T-helper 22 cell (primary cell): ENCODE measurements at places on chromosomes 13 and 19.
A peak's percentile ranks its signal among the peaks of the same experiment; 100 is the strongest.

GRCh38 chr13:114140131-114140905 is 7.9 kb upstream of the RASA3 start:
- no peak for DNase-seq

GRCh38 chr19:47377208-47377701 is 28.1 kb downstream of the DHX34 start:
- DNase-seq, result no peak

- peak; percentile 65 for DNase-seq
Observed at GRCh38 chr13:114132419-114133121, at the start of gene RASA3. Gene RASA3, minus strand, starts transcription at chr13:114132623. Its CDS starts 134 bp downstream, at chr13:114132489.

DNA sequence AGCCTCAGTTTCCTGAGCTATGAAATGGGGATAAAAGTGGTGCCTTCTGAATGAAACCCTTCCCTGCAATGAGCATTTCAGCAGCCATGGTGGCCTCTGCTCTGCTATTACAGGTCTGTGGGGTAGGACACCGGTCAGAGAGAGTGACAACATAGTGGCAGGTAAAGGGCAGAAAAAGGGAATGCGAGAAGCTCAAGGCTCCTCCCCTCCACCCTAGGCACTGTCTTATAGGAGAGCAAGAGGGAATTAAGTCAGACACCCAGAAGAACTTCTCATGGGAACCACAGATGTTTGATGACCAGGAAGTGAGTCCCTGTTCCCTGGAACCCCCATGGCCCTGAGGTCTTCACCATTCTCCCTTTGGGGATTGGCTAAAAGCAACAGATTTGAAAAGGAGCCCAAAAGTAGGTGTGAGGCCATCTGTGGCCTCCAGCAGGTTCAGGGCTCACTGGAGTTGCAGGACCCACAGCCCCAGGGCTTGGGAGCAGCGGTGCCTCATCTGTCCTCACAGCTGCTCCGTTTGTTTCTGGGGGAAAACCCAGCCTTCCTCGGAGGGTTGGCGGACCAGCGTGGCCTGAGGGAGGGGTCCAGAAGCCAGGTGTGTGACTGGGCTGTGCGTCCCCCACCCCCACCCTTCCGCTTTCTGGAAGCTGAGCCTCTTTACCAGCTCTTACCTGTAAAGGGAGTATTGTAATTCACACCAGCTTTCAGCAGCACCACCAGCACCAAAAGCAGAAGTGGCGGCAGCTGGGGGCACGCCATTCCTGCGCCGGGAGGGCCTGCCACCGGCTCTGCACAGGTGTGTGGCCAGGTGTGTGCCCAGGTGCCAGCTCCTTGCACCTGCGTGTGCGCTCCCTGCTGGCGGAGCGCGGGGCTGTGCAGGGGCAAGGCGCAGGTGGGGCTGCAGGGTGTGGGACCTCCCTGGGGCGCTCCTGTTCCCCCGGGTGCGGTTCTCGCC is 19.4 kb downstream of the IQCN start:
- DNase-seq, result no peak

GRCh38 chr19:6239401-6239844 is 40.4 kb downstream of the MLLT1 start:
- no peak for DNase-seq

DNA sequence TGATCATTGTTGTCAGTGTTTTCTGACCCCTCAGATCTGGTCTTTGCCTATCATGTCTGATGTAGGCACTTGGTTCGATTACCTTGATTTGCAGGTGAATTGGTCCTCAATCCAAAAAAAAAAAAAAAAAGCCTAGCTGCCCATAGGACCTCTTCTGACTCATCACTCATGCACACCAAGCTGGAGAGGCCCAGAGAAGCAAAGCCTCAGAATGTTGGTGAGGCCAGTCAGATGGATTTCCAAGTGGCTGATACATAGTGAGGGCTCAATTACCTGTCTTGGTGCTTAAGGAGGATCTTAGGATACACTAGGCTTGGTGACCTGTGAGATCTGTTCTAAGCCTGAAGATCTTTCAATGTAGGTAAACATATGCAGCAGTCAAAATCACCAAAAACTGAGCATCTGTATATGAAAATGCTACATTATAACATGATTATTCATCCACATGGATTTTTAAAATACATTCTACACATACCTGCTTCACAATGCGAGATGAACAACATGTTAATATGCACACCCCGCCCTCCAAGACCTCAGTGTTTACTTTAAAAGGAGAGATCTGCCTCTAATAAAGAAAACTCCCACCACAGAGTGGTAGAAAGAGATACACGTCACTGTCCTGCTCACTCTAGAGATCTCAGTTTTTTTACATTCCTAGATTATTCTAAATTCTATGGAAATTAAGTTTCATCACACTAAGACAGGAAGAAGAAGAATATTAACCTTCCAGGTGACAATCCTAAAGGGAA is 79.9 kb upstream of the RAP2A start:
- DNase-seq, result no peak

DNA sequence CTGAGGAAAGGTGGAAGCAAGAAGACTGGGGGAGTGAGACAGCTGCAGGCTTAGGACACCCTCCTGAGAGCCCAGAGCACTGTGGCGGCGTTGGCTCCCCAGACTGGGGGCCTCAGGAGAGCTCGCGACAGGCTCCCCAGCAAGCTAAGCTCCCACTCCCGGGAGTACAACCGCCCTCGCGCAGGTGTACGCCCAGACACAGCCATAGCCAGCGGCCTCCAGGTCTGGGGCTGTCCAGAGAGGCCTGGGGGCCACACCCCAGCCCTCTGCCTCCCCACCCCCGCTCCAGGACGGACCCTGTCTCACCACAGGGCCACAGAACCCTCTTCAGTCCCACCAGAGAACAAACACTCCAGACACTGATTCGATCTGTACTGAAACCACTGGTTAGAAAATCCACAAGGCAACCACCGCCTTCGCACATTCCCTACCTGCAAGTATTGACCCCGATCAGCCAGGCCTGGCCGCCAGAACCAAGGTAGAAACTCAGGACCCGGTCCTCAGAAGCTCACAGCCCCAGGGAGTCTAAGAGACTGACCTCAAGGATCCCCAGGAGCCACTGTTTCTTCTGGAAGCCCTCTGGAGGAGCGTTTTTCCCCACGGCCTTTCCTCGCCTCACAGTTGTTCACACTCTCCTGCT is 16.3 kb downstream of the ZIC5 start:
- no peak for DNase-seq

DNA sequence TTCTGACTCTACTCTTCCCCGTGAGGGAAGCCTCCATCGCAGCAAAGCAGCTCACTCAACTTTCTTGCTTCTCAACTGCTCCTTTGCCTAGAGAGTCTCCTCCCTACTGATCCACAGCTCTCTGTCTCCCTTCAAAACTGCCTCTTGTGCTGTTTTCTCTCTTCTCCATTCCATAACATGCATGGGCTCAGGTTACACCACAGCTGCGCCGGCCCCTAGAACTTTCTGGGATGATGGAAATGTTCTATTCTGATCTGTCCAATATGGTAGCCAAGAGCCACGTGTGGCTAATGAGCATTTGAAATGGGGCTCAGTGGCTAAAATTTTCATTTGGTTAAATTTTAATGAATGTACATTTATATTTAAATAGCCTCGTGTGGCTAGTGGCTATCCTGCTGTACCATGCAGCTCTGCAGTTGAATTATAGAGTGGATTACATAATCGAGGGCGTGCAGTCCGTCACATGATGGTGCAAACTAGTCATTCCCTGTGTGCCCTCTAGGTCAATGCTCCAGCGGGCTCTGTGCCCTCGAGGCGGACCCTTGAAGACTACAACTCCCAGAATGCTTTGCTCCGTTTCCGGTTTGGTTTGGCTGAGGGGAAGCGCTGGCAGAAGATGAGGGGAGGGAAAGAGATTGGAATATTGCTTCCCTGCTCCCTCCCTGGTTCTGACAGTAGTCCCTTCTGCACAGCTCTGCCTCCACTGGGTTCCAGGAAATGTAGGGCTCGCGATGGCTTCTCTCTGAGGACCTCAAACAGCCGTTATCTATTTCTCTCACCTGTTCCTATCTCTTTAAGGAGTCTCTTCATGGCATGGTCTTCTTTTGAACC is 109.8 kb downstream of the CACNA1A start:
- DNase-seq, result no peak

- DNase-seq, result no peak
Observed at GRCh38 chr13:29067306-29067945, 247.3 kb downstream of the MTUS2 start.

DNA sequence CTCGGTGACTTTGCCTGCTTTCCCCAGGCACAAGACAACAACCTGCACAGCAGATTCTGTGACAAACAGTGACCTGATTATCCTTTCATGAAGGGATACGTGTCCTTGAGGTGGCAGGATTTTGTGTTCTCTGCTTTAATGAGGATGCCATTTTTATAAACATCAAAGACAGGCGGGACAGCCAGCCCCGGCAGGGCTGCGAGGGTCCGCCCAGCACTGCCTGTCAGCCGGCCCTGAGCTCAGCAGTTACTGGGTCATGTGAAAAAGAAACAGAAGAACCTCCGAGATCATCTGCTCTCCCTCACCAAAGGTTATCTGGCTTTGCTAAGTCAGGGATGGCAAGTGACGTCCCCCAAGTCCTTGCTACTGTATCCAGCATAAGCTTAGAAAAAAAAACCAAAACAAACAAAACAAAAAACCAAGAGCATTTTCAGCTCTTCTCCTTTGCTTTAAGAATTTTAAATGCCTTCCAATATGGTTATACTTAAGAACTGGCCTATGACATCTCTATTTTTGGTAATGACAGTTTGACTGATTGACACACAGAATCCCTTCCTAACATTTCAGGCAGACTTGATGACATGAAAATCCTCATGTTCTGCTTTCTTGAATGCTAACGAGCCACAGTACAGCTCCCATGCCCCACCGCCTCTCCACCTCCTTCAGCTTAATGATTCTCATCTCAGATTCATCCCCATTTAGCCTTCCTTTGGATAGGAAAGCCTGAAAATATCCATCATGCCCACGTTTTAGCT is 666.6 kb upstream of the ARGLU1 start:
- DNase-seq, result no peak

GRCh38 chr19:58581227-58582141 is 8.3 kb upstream of the MZF1 start:
- peak; percentile 66 for DNase-seq
